ENCODE measurements at places on chromosomes 5 and 9.

DNA sequence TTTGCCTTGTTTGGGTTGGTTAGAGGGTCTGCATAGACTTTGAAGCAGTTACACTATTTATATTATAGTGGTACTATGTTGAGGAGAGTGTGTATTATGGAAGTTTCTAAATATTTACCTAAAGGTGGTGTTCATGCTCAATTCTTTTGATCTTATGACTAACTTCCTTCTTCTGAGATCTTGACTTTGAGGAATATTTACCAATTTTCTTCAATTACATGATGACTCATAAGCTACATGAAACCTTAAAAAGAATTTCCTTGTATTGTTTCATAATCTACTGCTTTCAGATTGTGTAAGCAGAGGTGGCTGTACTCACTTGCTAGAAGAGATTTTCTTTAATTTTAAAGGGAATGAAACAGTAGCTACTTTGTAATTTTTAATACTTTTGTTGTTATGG lies 276.1 kb downstream of the TAF11L14 start:
- DNase-seq = no peak

GRCh38 chr9:93316726-93317494 lies 133.0 kb downstream of the WNK2 start:
- DNase-seq = no peak

- DNase-seq = no peak
These were observed 27.6 kb downstream of the WHRN start for GRCh38 chr9:114477642-114478041.

DNA sequence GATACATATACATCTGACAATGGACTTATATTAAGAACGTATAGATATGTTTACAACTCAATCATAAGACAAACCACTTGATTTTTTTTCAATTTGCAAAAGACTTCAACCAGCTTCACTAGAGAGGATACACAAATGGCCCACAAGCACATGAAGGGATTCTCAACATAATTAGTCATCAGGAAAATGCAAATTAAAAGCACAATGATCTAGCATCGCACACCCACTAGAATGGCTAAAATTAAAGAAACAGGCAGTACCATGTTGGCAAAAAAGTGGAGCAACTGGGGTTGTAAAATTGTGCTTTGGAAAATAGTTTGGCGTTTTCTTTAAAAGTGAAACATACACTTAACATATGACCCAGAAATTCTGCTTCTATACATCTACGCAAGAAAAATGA lies 80.0 kb upstream of the TRIO start:
- no peak for DNase-seq

- DNase-seq = no peak
These were observed 25.2 kb downstream of the EMB start for GRCh38 chr5:50415912-50416311.

DNA sequence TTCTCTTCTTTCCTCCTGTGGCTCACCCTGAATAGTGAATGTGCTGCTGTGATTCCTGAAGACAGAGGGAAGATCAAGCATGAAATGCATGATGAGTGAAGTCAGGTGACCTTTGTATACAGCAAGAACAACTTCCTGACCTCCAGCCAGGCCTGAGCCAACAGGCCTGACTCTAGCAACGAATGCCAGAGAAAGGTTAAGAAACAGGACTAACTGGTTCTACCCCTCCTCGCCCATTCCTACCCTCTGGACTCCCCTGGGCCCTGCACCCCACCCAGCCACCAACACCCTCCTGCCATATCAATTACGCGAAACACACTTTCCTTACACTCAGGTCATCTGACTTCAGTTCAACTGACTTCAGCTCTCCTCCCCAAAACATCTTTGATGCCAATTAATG lies 4.9 kb downstream of the SUSD1 start:
- peak; percentile 15 for DNase-seq

- peak; percentile 85 for DNase-seq
These were observed 2.4 kb downstream of the SMARCA2 start for GRCh38 chr9:2017331-2018161.

DNA sequence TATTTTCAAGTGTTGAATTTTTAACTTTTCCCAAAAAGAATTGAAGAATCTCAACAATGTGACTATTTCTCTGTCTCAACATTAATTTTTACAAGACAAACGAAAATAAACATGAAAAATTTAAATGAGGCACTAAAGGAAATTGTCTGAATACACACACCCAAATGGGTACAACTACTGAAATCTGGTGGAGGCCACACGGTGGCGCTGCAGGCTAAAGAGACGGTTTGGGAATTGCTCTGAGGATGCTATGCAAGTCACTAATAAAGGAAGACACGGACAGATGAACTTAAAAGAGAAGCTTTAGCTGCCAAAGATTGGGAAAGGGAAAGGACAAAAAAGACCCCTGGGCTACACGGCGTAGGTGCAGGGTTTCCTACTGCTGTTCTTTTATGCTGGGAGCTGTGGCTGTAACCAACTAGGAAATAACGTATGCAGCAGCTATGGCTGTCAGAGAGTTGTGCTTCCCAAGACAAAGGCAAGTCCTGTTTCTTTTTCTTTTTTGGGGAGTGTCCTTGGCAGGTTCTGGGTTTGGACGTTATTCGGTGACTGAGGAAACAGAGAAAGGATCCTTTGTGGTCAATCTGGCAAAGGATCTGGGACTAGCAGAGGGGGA lies at the start of gene PCDHB10:
TSS of gene PCDHB10 (plus strand) at position 244 of the 616 bp plus-strand sequence. CDS start at position 444, 200 bp downstream.
- DNase-seq = peak; percentile 64

GRCh38 chr9:33378121-33378795 lies 24.1 kb downstream of the AQP7 start:
- DNase-seq = no peak

DNA sequence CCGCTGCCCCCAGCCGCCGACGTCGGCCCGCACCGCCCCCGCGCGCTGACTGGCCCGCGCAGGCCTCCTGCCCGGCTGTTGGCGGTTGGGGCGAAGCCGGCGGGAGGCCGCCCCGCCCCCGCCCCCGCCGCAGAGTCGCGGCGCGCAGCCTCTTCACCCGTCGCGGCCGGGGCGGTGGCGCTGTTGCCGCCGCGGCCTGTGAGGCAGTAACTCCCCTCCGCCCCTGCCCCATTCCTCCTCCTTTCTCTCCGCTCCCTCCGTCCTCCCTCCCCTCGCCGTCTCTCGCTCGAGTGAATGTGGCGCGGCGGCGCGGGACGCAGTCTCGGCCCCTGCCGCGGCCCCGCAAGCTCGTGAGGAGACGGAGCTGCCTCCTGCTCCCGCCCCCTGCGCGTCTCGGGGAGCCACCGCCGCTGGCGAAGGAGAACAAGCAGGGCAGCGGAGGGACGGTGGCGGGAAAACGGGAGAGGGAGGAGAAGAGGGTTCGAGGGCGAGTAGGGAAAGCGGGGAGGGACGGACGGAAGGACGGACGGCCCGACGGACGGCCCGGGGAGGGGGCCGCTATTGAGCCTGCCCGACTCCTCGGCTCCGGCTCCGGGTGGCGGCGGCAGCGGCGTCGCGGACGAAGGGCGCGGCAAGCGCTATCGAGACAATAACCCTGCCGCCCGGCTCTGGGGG lies 637 bp upstream of the ERBIN start:
- peak; percentile 93 for DNase-seq

DNA sequence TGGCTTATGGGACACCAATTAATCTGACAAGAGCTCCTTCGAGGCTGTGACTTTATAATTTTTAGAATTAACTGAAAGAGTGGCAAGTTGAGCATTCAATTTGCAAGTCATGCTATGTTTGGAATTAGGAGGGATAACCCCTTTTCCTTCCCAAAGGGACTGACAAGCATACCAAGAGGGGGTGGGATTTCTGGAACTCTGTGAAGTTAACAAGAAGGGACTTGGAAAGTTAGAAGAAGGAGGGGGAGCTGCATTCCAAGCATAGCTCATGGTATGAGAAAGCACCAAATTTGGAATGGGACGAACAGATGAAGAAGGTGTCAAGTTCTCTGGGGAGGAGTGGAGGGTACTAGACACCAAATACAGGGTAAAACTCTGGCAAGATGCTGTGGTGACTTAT lies 8.9 kb upstream of the PALM2AKAP2 start:
- peak; percentile 54 for DNase-seq
